ENCODE measurements at places on chromosomes 1 and 21.

DNA sequence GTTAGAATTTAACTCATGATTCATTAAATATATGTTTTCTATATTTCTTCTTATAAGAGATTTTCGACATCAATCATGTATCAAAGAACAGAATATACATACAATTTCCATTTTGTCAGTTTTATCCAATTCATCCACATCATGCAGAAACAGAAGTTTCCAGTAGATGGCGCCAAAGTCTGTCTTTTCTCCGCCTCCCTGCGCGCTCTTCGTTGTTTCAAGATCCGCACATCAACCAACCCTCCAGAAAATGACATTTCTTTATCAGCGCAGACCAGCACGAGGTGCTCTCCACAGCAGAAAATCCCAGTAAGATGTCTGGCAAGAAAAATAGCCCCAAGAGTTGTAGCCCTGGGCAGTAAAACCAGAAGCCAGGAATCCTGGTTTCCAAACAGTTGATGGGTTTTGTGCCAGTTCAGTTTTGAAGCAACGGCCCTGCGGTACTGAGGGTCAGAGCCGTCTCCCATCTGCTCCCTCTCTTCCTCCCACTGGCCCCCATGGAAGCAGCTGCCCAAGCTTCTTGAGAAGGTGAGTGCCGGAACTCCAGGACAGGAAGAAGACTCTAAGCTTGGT lies 38.6 kb upstream of the GPR137B start:
- no peak for DNase-seq

DNA sequence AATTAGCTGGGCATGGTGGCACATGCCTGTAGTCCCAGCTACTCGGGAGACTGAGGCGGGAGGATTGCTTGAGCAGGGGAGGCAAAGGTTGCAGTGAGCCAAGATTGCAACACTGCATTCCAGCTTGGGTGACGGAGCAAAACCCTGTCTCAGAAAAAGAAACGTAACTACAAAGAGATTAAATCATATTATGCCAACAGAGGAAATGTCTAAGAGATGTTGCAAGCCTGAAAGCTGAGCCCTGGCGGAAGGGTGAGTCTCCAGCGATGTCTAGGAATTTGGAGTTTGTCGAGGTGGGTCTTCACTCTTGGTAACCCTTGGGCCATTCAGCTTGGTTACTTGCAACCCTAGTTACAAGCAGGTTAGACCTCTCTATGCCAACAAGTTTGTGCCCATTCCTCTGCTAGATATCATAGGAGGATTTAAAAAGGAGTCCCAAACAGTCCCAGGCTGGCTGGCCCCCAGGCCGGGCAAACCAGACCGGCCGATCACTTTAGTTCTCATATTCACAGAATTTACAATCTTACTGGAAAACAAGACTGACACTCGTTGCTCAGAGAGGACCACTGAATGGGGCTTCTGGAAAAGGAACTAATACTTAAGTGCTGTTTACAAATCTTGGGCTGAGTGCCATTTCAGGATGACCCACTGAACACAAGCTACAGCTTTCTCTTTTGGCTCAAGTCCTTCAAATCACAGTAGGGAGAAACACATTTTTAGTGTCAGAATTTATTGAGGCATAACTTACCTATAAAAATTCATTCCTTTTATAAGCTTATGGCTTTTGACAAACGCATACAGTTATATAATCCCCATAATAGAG lies 27.1 kb downstream of the SLC30A1 start:
- DNase-seq = no peak

- DNase-seq = no peak
These were observed 97.0 kb downstream of the GIPC2 start for GRCh38 chr1:78142736-78143135.

GRCh38 chr1:164630626-164631396 lies 71.8 kb downstream of the PBX1 start:
- DNase-seq = no peak

GRCh38 chr1:29523136-29523535 lies 286.8 kb downstream of the PTPRU start:
- DNase-seq = no peak

DNA sequence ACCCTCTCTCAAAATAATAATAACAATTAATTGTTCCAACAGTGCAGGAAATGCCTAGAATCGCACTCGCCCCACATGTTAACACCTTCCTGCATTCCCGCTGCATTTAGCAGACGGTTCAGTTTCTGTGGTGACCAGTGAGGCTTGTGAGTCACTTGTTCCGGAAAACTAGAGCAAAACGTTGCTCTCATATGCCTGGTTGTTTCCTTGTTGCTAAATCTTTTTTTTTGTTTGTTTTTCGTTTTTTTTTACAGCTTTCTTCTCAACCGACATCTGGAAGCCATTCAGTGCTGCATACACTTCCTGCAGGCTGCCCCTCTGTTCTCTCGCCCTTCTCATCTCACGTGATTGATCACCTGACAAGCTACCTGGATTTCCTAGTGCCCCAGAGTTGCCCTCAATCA lies 56.9 kb upstream of the TMPRSS2 start:
- DNase-seq = no peak

DNA sequence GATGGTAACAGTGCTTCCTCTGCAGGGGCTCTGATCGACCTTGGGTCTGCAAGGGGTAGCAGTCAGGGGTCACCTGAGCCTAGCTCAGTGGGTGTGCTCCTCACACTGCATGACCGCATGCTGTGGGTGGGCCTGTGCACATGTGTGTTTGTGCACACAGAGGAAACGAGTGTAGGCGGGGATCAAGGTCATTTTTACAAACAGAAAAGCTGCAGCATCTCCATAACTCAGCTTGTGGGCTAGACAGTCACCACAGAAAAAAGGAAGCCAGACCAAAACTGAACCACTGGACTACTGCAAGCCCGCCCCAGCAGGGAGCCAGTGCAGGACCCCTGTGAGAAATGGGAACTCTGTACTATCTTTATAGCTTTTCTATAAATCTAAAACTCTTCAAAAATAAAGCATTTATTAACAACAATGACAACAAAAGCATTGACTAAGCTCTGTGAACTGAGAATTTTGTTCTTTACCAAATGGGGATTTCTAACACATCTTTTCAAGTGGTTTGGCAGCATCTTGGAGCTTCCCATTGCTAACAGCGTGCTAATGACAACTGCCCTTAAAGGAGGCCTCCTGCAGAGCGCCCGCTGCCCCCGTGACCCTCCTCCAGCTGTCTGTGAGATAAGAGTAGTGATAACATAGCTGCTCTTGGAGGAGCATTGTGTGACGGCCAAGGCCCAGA lies 19.9 kb upstream of the NEK2 start:
- no peak for DNase-seq

- no peak for DNase-seq
These were observed 165.7 kb downstream of the HHIPL2 start for GRCh38 chr1:222382171-222382570.

DNA sequence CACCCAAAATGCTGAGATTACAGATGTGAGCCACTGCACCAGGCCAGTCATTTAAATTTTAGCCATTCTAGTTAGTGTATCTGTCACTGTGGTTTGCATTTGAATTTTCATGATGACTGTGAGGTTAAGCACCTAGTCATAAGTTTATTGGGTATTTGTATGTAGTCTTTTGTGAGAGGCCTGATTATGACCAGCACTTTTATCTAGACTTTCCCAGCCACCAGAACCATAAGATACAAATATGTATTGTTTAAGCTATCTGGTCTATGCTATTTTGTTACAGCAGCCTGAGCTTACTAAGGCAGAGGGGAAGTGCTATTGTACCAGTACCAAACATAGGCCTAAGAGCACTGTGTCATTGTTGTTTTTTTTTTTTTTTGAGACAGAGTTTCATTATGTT lies 19.9 kb upstream of the DNAJC6 start:
- no peak for DNase-seq

- no peak for DNase-seq
These were observed 8.5 kb downstream of the WNT2B start for GRCh38 chr1:112517231-112517630.

GRCh38 chr21:41160036-41160435 lies 7.9 kb upstream of the BACE2 start:
- no peak for DNase-seq

Data from stimulated activated CD8-positive, alpha-beta memory T cell treated with anti-CD3 and anti-CD28 coated beads, Interleukin-7, amount 100 ng/mL, for 4 hours (primary cell).